ENCODE measurements at places on chromosomes 2 and 18.

DNA sequence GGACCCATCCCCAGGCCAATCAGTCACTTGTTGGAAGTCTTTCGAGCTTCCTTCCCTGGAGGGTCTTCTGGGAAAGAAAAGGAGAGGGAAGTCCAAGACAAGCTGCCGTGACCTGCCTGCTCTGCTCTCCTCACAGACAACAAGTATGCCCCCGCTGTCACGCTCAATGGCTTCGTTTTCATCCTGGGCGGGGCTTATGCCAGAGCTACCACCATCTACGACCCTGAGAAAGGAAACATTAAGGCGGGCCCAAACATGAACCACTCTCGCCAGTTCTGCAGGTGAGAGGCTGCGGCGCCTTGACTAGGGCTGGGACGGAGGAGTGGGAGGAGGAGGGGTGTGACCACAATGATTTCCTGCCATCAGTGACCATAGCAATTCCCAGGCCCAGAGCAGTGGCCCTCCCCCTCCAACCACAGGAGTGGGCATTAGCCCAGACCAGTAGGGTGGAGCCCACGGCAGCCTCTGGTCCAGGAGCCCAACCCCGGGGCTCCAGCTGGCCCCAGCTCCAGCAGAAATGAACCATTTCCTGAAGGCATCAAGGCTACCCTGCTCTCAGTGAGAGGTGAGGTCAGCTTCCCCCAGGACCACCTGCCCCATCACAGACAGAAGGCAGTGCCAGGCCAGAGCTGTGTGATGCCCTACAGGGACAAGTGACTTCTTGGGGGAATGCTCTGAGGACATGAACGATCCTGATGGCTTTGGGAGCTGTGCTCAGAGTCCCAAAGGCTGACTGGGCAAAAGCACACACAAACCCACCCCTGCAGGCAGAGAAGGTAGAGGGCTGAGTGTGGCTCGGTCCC lies 223.1 kb downstream of the ATAD2B start:
- DNase-seq = no peak

GRCh38 chr2:197372592-197372991 lies 62.0 kb upstream of the ANKRD44 start:
- DNase-seq = no peak

DNA sequence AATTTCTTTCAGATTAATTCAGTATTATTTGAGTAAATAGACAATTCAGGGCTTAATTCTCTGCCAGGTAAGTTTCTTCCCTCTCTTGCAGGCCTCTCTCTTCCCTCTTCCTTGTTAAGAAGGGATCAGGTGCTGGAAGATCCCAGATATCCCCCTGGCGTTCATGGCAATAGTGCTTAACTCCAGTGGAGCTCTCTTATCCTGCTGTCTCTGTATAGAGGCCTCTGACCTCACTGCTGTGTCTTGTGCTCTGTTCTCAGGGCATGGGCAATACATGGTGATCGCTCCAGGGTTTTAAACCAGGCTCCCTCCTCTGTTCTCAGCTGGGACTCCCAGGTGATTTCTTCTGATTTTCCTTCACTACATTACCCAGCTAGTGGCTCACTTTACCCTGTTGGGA lies 226.8 kb downstream of the MC4R start:
- DNase-seq = no peak

DNA sequence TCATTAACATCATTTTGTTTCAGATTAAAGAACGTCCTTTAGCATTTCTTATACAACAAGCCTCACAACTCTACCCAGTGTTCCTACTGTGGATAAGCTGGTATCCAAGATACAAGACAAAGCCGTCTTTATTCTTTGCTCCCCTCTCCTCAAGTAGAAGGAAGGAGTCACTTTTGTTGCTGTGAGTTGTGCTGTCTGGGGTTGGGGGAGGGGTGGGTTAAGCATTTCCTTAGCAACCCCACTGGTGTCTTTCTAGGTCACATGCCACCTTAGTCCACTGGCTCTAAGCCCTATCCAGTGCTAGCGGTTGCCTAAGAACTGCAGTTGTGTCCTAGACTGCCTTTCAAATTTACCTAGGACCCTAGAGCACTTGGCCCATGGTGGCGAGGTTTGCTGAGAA lies 155.6 kb upstream of the PIEZO2 start:
- DNase-seq = no peak

DNA sequence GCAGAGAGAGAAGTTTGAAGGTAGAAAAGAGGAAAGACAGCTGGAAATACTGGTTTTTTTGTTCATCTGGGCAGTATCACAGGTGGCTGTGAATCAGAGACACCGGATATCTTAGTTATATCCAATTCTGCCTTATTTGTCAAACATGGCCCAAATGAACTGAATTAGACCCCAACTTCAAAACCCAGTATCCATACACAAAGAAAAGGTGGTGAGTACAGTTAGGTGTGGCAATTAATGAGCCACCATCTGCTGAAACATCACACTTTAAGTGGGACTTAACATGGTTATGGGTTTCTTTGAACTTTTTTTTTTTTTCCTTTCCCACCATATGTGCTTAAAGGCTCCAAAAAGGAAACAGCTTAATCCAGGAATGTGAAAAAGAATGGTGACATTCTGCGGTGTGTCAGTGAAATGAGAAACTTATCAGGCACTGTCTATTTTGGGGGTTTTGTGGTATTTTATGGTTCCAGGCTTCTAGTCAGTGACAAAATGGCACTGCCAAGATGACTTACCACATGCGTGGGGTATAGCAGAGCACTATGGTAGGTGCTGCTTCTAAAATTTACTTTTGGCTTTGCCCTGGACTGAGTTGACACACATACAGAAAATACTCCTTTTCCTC lies 5.0 kb upstream of the TMEM178A start:
- no peak for DNase-seq

- no peak for DNase-seq
Observed at GRCh38 chr2:9971105-9971818, 19.8 kb downstream of the GRHL1 start.

DNA sequence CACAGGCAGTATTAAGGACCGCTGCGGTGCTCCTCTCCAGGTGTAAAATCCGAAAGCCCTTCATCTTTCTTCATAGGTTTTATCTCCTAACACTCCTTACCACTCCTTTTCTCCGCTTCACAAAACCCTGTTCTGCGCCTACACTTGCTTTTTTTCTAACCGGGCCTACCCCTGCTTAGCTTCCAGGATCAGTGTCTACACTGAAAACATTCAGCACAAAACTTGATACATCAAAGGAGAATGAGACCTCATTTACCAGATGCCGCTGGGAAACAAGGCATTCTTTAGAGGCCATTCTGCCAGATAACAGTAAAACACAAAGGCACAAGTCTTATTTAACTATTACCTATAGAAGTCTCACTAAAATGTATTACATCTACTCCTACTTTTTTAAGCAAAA lies 13.1 kb downstream of the CHST10 start:
- DNase-seq = no peak

GRCh38 chr2:234305846-234306245 lies 191.0 kb downstream of the ARL4C start:
- DNase-seq = no peak

GRCh38 chr2:148067801-148068200 lies 46.9 kb downstream of the MBD5 start:
- no peak for DNase-seq

- DNase-seq = no peak
Observed at GRCh38 chr2:31254237-31255203, 20.6 kb downstream of the EHD3 start.

GRCh38 chr2:237250599-237250998 lies 163.4 kb downstream of the COL6A3 start:
- no peak for DNase-seq

- no peak for DNase-seq
Observed at GRCh38 chr2:151302404-151302803, 12.9 kb upstream of the NMI start.

DNA sequence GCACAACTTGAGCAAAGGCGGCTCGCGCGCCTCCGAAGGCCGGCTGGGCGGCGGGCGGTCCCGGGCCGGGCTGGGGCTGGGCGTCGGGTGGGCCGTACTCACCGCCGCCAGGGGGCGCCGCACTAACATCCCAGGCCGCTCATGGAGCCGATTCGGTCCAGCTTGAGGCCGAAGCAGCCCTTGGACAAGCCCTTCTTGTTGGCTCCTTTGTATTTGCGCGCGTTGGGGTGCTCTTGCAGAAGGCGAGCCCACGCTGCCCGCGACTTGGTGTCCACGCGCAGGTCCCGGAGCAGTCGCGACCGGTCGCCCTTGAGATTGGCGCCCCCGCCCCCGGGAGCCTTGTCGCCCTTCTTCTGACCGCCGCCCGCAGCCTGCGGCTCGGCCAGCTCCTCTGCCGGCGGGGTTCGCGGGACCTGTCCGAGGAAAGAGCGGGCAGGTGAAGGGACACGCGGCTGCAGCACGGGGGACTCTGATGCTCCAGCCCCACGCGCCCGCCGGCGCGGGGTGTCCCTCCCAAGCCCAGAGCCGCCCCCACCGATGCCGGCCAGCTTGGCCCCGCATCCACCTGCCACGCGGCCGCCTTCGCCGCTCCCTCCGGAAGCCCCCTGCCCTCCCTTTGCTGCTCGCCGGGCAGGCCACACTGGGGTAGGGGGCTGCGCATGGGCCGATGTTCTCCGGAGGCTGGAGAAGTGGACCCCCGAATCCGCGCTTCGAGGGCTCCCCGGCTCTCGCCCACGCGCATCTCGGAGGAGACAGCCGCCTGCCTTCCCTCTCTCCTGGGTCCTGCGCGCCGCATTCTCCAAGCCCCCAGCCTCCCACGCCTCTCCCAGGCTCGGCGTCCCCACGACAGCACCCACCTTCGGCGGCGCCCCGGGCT lies 655 bp downstream of the NPPC start:
- peak; percentile 51 for DNase-seq

DNA sequence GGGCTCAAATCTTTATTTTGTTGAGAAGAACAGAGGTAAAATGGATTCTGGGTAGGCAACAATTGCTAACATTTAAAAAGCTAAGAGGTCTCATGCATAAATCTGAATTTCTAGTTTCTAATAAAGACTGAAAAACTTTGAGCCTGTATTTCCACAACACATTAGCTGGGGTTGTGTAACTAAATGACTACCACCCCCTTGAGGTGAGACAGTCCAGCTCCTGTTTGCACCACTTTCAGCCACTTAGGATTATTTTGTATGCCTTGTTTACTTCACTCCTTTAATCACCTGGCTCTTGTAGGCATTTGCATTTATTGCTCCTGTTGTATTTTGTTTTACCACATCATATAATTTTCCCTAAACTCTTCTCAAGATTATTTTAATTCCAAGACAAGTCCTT lies 376.6 kb downstream of the PTH2R start:
- DNase-seq = no peak

DNA sequence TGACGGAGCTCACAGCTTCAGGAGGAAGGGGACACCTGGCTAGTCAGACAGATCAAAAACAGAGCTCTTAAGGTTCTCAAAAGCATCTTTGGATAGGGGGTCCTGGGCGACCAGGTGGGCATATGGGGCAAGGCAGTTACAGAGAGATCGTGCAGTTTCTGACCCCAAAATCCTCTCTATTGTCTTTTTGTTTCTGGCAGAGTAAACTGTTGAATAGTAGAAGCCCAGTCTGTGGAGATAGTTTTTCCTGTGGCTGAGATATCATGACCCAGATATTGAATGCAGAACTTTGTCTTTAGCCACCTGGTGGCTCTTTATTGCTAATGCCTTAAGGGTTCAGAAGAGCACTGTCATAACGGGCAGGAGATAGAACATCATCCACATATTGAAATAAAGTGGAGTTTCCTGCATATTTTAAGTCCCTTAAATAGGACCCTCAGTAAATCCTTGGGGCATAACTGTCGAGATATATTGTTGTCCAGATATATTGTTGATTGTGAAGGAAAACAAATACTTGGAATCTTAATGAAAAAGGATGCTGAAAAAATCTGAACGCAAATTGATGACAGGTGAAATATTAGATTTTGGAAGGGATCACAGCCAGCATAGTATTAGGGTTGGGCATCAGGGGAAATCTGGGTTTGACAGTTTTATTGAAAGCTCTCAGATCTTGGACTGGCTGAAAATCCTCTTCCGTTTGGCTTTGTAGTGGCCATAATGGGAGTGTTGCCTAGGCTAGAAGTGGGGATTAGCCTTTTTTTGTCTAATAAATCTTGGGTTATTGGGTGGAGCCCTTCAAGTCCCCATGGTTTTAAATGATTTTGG lies 14.1 kb upstream of the ZDBF2 start:
- DNase-seq = no peak

DNA sequence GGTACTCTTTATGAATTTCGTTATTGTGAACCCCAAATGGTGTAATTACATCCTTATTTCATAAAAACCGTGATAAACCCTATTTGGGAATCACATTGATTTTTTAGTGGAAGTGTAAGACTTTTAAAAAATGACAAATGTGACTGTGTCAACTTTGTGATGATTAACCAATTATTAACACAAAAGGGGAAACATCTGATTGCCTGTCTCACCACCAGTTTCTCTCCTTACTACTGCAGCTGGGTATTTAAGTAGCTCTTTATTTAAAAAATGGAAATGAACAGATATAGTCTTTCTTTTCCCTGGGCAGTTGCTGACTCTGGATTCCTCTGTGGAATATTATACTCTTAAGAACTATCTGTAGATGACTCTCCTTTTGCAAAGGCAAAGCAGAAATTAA lies 11.6 kb upstream of the RPE start:
- DNase-seq = no peak

DNA sequence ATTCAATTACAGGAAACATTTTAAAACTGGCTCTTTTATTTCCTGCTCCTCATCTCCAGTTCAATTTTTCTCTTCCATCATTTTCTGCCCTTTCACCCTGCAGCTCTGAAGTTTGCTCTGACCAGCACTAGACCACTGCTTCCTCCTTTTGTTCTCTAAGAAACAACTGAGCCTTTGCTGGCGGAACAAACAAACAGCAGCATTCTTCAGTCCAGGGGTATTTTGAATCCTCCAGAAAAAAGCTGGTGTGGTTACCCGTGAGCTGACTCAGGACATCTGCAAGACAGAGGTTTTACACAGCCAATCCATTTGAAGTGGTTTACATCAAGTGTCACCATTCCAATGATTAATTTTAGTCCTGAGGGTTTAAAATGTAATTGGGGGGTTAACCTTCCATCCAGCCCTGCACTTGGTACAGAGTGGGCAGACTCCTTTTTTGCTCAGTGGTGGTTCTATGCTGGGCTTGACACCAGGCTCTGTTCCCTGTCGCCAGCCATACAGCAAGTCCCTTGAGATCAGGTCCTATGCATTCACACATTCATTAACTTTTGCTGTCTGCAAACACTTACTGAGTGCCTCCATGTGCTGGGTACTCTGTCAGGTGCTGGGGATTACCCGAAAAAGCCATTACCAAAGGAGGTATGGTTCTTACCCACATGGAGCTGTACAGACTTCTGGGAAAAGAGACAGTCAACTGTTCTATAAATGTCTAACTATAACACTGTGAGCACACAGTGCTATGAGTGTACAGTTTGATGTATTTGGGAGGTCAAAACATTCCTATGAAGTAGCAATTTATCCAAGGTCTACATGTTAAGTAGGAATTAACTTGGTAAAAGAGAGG lies 909.4 kb upstream of the GYPC start:
- DNase-seq = no peak

GRCh38 chr2:200367155-200367554 lies 60.7 kb downstream of the SPATS2L start:
- DNase-seq = no peak

DNA sequence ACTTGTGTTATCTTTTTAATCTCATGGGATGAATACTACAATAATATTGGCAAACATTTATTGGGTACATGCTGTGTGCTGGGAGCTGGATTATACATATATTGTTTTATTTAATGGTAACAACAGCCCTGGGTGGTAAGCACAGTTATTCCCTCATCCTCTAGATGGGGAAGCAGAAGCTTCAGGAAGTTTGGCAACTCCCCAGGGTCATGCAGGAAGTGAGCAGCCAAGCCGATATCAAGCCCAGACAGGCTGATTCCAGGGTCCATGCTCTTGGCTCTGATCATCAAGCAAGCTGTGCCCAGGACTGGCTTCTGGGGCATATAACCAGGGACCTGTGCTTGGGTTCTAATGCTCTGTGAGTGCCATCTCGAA lies 155.8 kb downstream of the ZNF516 start:
- no peak for DNase-seq
